ENCODE measurements at places on chromosomes 2 and 18.

DNA sequence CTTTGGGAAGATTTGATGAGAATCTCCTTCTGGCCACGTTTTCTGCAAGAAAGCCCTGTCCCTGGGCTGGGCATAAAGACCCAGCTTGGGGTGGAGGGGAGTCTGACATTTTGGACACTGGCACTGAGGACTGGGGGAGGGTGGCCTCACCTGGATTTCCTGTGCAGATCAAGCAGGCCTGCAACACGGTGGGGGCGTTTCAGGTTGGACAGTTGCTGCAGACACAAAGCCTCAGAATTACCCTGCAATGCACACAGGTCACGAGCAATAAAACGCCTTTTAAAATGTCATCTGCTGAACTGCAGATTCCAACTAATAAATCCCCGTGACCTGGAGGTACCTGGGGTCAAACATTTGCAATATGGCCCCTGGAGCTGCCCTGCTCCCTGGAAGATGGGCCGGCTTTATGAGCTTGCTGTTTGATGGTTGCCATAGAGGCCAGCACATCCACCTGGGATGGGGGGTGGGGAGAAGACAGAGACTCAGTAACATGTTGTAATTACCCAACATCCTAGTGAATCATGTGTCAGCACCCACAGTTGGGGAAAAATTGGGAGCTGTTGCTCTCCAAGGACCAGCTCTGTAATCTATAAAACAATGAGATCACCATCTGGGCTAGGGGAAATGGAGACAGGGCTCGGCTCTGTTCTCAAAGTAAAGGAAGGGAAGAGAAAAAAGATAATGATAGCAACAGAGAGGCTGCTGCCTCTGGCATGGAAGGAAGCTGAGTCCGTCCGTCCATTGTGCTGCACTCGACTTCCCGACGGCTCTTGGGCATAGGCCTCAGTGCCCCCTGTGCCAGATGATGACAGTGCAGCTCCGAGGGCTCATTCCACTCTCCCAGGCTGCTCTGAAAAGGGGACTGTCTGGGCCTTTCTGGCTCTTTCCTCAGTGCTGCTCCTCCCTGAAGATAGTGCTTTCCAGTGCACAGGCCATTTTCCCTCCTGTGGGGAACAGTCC lies 340.3 kb downstream of the CYRIA start:
- no peak for DNase-seq

DNA sequence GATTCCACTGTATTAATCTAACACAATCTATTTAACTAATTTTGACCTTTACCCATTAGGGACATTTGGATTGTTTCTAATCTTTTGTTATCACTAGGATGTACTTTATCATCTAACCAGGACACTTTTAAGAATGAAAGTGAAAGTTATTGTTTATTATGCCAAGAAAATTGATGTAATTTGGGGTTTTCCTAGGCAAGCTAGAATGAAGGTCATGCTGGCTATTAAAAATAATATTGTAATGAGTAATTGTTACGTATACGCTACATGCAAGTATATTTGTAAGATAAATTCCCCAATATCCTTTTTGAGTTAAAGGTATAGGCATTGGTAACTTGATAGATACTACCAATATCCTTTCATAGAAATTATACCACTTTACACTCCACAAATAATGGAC lies 74.6 kb downstream of the COL5A2 start:
- no peak for DNase-seq

DNA sequence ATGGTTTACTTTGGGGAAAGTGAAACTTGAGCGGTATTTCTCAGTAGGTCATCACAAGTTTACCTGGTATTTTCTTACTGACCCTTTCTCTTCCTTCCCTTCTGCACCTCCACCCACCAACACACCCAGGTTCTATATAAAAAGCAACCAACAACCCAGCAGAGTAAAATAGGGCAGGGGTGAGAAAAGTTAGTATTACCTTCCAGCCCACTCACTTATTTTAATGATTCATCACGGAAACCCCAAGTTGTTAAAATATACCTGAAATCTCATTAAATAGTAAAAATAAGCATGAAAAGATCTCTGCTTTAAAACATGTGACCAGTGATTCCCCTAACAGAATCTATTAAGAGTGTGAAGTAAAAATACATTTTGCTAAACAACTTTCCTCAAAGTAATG lies 306.1 kb downstream of the ZEB2 start:
- peak; percentile 49 for DNase-seq

- DNase-seq, result no peak
Observed at GRCh38 chr2:39325966-39326365, 82.2 kb upstream of the CDKL4 start.

- DNase-seq, result no peak
Observed at GRCh38 chr2:1459727-1460126, 46.5 kb downstream of the TPO start.

DNA sequence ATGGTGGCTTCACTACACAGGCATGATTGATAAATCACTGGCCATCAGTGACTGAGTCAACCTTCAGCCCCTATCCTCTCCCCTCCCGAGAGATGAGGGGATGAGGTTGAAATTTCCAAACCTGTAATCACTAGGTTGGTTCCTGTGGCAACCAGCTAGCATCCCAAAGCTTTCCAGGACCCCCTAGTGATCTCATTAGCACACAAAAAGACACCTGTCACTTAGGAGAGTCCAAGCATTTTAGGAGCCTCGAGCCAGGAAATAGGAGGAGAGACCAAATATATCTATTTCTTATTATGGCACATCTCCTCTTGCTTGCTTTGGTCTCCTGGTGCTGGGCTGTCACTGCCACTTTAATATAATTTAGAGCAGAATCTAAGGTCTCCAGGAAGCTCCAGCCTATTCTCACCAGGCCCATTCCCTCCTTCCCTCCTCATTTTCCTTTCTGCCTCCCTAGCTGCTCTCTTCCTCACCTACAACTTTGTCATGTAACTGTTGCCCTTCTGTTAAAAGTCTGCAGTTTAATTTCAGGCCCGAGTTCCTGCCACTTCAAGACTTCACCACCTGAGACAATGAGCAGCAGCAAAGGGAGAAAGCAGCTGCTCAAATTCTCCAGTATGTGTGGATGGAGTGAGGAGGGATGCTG lies 33.2 kb upstream of the NAB1 start:
- DNase-seq, result no peak

DNA sequence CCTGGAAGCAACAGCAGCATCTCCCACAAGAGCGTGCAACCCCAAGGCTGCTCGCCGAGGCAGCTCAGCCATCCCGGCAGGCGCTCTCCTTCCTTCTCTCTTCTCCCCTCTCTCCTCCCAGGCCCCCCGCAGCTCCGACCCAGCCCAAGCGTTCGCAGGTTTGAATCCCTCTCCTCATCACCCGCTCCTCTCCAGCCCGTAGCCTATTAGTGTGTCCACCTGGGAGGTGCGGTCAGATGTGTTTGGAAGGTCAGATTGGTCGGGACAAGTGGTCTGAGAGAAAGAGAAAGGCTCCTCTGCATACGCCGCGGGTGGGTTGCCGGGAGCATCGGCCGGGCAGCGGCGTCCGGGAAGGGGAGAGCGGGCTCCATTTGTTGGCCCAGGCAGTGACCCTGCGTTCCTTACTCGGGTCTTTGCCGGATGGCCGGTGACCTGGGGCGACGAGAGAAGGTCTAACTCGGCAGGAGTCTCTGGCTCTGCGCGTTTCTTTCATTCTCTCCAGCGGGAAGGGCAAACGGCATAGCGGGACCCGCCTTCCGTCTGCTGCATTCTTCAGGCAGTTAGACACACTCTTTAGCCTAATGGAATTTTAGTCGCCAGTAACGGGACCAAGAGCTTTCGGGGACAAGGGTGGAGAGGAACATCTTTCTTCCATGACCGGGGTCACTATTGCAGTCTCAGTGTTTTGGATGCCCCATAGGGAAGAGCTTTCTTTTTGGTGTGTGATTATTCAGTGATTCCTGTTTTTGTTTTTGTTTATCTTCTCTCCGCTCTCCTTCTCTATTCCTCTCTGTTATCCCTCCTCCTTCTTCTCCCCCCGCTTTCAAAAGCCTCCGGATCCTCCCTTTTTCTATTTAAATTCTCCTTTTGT lies 1.1 kb upstream of the TMEFF2 start:
- no peak for DNase-seq

GRCh38 chr2:73050121-73050545 lies 21.4 kb downstream of the SFXN5 start:
- DNase-seq, result no peak

GRCh38 chr2:2320486-2321199 lies 10.4 kb downstream of the MYT1L start:
- DNase-seq, result no peak

- no peak for DNase-seq
Observed at GRCh38 chr2:24082787-24083566, 1.7 kb downstream of the TP53I3 start.

DNA sequence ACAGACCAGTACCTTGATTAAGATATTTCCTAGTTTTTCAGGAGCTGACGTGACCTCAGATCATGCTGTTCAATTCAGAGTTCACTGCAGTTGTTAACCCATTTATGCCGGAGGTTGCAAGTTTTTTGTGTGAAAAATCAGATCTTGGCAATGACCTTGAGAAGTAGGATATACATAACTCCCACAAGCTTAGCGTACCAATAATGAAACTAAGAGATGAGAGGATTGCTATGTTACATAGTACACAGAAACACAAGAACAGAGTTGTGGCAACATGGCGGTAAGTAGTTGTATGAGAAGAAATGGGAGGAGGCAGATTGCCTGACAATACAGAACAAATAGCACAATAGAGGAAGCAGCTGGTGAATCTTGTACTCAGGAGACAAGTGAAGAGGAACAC lies 39.1 kb downstream of the PPIG start:
- DNase-seq, result peak; percentile 46

- DNase-seq, result no peak
Observed at GRCh38 chr2:234770715-234771141, 181.1 kb upstream of the SH3BP4 start.

Measured in activated CD4-positive, alpha-beta T cell treated with anti-CD3 and anti-CD28 coated beads, Interleukin-2, amount 50 U/mL, for 16 hours (primary cell).